ENCODE measurements at places on chromosomes 16 and 17.

- DNase-seq, result no peak
Measured at GRCh38 chr16:15879255-15879811, 9.1 kb downstream of the CEP20 start.

GRCh38 chr16:82302042-82302727, 132.2 kb upstream of the MPHOSPH6 start:
- no peak for DNase-seq

- no peak for DNase-seq
Measured at GRCh38 chr16:82911925-82912324, 285.2 kb downstream of the CDH13 start.

- no peak for DNase-seq
Measured at GRCh38 chr17:75289832-75290337, 652 bp upstream of the SLC25A19 start.

Data from stimulated activated CD4-positive, alpha-beta T cell treated with anti-CD3 and anti-CD28 coated beads, TNF-alpha, amount 100 ng/mL, for 4 hours (primary cell).